AG20443 (cell line): ENCODE measurements at places on chromosomes 16 and 17.

- no peak for DNase-seq
Measured at GRCh38 chr17:64617125-64617780, 44.9 kb downstream of the SMURF2 start.

DNA sequence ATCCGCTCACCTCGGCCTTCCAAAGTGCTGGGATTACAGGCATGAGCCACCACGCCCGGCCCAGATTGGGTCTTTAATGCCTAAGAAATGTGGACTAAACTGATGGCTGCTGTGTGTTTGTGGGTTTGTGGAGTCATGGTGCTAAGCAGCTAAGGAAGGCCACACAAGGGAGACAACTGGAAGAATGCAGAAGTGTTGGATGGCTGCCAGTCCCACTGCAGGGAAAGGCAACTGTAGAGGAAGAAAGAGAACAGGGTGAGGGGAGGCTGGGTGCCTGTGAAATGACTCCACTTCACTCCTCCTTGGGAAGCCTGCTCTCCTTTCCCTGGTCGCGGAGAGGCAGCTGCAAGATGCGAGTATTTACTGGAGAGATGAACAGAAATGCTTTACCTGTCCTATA lies 23.5 kb upstream of the SIAH1 start:
- DNase-seq: peak; percentile 45

- no peak for DNase-seq
Measured at GRCh38 chr16:56145369-56145768, 45.9 kb upstream of the GNAO1 start.

DNA sequence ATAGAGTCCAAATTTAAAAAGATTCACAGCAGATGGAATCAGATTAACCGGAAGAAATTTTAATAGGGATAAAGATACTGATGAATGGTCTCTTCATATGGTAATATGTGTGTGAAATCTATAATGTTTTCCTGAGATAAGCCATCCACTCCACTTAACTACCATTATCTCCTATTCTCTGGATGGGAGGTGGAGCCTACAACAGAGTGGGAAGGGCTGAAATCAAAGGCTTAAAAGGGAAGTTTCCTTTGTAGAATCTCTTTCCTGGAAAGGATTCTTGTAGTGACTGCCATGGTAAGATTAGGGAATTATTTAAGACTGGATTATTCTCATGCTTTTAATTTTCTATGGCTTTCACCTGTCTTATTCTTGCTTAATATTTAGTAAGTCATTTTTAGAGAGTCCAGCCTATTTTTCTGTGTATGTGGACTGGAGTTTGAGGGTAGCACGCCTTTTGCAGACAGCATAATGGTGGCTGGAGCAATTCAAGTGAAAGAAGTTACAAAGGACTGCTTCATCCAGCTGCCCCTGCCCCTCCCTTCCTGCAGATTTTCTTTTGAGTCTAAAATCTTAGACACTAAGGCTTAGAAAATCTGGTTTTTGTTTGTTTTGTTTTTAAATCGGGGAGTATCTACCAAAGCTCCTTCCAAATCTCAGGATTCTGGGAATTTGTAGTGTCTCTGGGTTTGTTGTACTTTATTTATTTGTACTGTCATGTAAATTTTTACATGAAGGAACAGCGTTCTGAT lies 26.5 kb downstream of the KAT7 start:
- DNase-seq: no peak

- peak; percentile 53 for DNase-seq
Measured at GRCh38 chr17:27793168-27793905, 7.0 kb downstream of the NOS2 start.

DNA sequence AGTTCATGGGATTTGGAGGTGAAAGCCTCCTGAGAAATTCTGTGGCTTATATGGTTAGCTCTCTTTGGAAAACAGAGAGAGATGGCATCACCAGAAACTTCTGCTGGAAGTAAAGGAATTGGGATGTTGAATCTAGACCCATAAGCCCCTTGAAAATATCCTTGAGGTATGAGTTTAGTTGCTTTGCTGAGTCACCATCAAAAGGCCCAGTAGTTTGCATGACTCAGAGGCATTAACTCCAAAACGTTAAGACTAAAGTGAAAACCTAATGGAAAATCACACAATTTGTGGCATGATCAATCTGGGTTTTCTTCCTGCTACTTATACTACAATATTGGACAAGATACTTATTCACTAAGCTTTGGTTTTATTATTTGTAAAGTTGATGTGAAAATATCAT lies 349.2 kb upstream of the SALL1 start:
- DNase-seq: peak; percentile 35

GRCh38 chr16:78640886-78641285 lies 541.4 kb downstream of the WWOX start:
- no peak for DNase-seq

DNA sequence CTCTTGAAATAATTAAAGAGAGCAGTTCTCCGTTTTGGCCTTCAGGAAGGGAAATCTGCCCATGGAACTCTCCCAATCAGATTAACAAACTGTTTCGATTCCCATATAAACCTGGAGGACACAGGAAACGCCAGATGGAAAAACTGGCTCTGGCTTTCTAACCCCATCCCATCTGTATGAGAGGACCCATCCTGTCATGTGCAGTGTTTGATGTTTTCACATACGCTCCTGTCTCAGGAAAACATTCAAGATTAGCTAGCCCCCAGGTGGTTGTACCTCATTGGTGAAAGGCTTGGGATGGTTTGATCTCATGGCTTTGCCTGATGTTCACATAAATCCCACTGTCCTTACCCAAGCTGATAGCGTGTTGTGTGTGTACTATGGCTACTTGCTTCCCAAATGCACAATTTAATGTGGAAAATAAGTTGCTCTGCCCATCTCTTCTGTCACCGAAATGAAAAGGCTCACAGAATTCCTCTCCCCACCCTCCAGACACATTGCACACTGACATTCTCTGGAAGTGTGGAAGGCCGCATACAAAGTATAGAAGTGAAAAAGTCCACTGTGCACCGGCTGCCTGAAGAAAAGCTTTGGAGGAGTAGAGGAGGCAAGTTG lies 18.2 kb upstream of the ERN1 start:
- no peak for DNase-seq

GRCh38 chr16:59859676-59860402 lies 1125.7 kb upstream of the GOT2 start:
- DNase-seq: peak; percentile 44

- DNase-seq: no peak
Measured at GRCh38 chr16:47019568-47019967, 46.1 kb upstream of the DNAJA2 start.

DNA sequence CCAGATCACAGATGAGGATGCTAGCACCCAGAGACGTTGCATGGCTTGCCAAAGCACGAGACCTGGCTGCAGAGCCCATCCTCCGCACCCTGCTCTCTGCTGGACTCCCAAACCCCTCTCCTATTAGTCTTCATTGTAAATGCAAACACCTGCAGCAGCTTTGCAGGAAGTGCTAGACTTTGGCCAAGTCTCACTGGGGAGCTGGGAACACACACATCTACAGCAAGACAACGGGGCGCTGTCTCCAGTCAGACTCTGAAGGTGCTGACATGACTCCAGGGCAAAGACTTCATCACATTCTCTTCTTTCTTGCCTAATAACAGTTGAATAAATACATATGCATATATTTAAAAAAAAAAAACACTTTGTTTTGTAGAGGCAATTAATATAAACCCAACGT lies 43.8 kb downstream of the CYTH1 start:
- no peak for DNase-seq

DNA sequence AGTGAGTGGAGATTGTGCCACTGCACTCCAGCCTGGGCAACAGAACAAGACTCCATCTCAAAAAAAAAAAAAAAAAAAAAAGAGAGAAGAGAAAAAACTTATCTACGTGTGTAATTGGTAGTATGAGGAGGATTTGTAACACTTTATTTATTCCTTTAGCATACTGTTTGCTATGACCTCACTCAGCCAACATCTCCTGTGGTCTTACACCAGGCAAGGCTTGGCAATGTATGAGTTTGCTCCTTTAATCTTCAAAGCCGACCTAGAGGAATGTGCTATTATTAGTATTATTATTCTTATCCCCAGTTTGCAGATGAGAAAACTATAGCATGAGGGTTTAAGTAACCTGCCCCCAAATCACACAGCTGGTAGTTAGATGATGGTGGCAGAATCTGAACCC lies 35.8 kb upstream of the HAPSTR1 start:
- DNase-seq: peak; percentile 16

GRCh38 chr16:4115209-4115948 lies 863 bp downstream of the ADCY9 start:
- peak; percentile 86 for DNase-seq

DNA sequence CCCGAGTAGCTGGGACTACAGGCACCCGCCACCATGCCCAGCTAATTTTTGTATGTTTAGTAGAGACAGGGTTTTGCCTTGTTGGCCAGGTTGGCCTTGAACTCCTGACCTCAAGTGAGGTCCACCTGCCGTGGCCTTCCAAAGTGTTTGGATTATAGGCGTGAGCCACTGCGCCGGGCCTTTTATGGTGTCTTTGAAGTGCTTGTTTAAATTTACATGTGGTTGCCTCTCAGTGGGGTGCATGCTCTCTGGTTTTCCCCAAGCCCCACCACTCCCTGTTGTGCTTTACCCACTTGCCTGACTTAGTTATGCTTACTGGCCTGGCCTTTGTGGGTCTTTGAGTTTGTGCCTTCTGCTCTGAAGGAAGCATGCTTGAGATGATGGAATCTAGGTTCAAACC lies 132.0 kb downstream of the PRKCB start:
- no peak for DNase-seq

DNA sequence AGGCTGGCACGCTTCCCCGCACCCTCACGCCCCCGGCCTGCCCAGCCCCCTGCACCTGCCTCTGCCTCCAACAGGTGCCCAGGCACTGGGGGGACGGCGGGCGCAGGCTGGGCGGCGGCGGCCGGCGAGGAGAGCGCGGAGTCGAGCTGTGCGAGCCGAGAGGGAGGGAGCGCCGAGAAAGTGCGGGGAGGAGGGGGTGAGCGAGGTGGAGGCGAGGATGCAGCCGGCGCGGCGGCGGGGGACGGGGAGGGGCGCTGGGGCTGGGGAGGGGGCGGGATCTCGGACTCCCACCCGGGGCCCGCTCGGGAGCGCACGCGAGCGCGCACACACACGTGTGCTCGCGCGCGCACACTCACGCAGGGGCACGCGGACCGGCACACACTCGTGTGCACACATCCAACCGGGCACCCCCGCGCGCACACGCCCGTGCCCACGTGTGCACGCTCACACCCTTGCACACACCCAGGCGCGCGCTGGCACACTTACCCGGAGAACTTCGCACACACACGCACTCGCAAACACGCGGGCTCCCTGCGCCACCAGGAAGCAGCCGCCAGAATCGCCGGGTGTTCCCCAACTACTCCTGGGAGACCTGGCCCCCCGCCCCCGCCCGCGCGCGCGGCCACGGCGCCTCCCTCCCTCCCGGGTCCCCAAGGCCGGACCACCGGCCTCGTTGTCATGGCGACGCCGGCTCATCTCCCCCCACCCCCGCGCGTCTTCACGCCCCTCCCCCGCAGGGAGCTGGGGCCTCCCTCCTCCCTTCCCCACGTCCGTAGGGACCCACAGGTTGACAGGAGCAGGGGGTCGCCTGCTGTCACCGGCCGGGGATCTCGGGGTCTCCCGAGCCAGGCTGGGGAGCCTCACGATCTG lies at the start of gene DOC2A:
DOC2A (minus strand) TSS at position 184 of the 870 bp plus-strand sequence. CDS start 805 bp downstream, outside the sequence.
- DNase-seq: no peak
